Fibroblast of the conjunctiva (primary cell): ENCODE measurements at places on chromosomes 1 and 21.

DNA sequence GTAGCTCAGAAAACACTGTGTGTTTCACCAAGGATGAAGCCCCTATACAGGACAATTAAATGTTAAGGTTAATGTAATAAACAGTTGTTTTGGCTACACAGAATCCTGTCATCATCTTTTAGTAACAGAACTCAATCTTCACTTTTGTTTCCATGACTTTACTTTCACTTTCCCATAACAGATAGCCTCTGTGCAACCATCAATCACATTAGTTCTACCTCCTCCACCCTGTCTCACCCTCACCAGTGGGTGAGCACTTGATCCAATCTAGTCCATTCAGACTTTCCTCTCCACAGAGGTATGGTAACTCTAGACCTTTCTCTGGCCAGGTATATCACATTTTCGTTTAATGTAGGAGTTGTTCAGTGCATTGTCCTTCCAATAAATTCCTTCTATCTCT lies 1018.5 kb downstream of the ADGRL2 start:
- DNase-seq = no peak

- DNase-seq = no peak
Observed at GRCh38 chr1:87518794-87519193, 190.1 kb downstream of the LMO4 start.

GRCh38 chr1:202047977-202048376 lies 37.6 kb downstream of the ELF3 start:
- DNase-seq = no peak

DNA sequence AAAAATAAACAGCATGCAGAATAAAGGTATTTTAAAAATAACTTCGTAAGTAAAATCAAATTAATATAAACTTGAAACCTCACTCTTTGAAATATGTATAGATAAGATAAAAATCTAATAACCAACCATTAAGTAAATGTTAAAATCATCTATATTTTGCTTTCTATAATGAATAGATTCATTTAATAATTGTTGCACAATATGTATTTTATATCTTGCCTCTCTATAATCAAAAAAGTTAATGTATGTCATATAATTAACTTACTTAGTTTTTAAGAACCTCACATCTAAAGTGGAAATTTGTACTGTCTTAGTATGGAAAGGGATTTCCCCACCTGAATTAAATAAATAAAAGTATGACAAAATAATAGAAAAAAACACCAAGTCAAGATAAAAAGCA lies 42.4 kb upstream of the RBM34 start:
- DNase-seq = no peak

- no peak for DNase-seq
Observed at GRCh38 chr1:201408834-201409200, 9.7 kb upstream of the LAD1 start.

DNA sequence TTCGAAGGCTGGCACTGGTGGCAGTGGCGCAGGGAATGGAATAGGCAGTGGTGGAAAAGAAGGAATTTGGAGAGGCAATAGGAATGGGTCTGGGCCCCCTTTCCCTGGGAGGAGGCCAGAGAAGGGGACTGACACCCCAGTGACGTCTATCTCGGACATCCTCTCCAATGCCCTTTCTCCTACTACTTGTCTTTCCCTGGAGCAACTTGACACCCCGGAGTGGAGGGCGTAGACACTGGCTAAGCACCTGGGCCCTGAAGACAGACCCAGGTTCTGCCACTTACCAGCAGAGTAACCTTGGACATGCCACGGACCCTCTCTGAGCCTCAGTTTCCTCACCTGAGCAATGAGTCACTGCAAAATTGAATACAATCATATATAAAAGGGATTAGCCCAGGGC lies 86.8 kb downstream of the CAMK2N1 start:
- no peak for DNase-seq

- no peak for DNase-seq
Observed at GRCh38 chr1:201062511-201063091, 39.1 kb upstream of the KIF21B start.

- DNase-seq = peak; percentile 10
Observed at GRCh38 chr1:242454262-242455051, 70.0 kb downstream of the PLD5 start.

DNA sequence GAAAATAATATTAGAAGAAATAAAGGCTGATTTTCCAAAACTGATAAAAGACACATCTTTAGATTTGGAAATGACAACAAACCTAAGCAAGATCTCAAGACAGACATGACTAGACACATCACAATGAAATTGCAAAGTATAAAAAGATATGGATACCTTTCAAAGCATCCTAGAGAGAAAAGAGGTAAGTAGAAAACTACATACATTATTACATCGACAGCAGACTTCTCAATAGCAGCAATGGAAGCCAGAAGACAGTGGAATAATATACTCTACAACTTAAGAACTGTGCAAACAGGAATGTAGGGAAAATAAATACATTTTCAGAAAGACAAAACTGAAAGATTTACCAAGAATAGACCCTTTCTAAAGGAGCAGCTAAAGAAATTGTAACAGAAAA lies 50.2 kb downstream of the DENND1B start:
- DNase-seq = no peak

DNA sequence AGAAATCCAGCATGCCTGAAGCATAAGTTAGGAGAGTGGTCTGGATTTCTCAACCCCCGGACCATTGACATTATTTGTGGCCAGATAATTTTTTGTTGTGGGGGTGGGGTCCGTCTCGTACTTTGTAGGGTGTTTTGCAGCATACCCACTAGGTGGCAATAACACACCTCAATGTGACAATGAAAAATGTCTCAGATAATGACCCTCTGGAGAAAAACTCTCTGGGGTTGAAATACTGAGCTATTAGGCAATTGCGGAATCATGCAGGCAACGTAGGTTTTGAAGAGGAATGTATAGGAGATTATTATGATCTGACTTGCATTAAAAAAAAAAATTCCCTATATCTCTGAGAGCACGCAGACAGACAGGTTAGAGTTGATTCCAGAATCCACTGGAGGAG lies 25.3 kb upstream of the RRP15 start:
- no peak for DNase-seq

DNA sequence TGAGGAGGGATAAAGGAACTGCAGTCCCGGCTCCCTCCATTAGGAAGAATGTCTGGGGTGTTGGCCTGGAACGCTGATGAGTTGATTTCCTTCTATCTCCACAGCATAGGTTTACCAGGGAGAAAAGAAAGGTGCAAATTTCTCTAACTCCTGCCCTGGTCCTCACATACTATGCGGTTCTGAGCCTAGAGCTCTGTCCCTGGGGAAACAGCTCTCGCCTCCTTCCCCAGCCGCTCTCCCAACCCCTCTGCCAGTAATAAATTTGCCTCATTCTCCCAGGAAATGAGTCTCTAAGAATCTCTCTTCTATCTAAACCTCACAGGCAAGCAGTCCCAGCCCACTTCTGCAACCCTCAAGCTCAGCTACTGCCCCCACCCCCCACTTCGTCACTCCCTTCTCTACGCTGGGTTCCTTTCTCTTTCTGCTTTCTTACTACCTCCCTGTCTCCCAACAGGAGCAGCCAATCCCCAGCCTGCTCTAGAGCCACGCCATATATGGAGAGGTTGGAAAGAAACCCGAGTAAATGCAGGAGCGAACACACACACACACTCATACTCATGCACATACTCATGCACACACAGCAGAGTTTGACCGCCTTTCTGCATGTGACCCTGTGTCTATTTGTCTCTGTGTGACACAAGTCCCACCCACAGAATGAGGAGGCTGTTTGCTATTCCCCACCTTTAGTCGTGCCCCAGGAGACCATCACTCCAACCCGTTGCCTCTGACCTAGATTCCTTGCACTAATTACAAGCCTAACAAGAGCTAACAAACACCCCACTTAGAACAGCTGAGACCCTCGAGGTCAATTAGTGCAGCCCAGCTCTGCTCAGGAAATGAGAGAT lies 13.4 kb downstream of the PLEKHO1 start:
- peak; percentile 97 for DNase-seq

GRCh38 chr1:235423214-235423652 lies 56.0 kb downstream of the TBCE start:
- DNase-seq = no peak

GRCh38 chr1:230079199-230080024 lies 12.4 kb downstream of the GALNT2 start:
- no peak for DNase-seq

GRCh38 chr1:40317394-40318074 lies 448 bp upstream of the COL9A2 start:
- DNase-seq = no peak

GRCh38 chr1:66412704-66413103 lies 121.2 kb upstream of the SGIP1 start:
- no peak for DNase-seq

DNA sequence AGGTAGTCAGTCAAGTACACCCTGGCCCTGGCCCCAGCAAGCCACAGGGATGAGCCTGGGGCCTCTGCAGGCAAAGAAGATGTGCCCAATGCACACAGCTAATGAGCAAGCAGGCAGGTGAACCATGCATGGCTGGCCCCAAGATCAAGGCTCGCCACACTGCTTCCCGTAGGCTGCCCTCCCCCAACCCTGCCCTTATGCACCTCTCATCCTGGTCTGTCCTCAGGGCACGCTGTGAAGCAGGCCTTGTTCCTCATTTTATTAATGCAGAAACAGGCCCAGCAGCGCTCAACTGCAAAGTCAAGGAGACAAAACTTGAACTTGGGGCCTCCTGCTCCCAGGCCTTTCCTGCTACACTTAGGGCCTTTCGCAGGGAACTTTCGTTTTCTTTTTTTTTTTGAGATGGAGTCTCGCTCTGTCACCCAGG lies 35.6 kb upstream of the ID3 start:
- no peak for DNase-seq

GRCh38 chr1:181793831-181794230 lies 267.7 kb downstream of the ZNF648 start:
- no peak for DNase-seq

GRCh38 chr1:38009088-38009840 lies 3.3 kb upstream of the UTP11 start:
- DNase-seq = no peak

DNA sequence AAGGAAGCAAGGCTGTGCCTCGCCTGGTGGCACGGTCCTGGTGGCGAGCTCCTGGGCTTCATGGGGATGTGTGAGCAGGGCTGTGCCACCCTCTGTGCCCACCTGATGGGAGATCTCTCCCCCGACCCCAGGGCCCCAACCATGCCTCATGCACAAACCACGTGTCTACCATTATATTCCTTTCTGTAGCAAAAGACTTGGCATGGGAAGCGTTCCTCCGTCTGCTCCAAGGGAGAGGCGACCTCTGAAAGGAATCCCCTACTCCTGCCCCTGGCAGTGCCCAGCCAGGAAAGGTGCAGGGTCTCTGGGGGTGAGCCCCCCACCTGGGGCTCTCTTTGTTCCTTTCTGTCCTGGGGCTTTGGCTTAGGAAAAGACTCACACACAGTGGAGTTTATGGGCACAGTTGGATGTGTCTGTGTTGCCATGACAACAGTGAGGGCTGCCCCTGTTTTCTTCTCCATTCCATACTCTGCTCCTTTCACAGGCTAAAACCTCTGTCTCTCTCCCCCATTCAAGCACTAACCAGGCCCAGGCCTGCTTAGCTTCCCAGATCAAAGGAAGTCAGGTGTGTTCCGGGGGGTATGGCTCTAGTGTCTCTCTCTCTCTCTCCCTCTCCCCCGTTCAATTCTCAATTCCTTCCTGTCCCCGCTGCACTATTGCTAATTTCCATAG lies 21.4 kb upstream of the LRRN2 start:
- no peak for DNase-seq

DNA sequence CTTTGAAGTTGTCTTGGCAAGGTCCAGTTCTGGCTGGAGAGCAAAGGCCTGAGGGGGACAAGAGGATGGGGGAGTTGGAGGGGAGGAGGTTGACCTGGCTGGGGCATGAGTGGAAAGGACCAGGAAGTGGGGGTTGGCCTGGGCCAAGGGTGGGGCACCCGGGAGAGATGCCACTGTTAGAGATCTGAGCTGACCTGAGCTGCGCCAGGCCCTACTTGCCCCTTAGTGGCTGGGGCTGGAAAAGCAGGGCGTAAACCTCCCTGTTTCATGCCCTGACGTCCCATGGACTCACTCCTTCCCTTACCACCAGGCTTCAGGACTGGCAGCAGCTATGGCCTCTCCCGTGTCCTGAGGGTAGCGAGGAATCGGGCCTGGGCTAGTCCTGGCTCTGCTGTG lies 16.9 kb downstream of the FAAH start:
- no peak for DNase-seq

- no peak for DNase-seq
Observed at GRCh38 chr1:37240897-37241296, 206.6 kb upstream of the GRIK3 start.

DNA sequence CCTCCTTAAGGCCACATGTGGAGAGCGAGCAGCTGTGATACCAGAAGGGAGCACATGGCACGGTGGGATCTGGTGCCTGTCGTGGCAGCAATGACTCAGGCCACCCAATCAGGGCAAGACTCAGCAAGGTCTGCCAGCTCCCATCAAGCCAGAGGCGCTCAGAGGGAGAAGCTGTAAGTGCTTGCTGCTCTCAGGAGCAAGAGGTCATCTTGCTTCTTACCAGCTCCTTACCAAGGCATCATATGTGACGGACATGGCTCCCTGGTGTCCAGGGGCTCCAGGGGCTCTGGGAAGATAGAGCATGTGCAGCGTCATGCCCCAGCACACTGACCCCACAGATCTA lies 72.9 kb downstream of the ITPKB start:
- DNase-seq = no peak

DNA sequence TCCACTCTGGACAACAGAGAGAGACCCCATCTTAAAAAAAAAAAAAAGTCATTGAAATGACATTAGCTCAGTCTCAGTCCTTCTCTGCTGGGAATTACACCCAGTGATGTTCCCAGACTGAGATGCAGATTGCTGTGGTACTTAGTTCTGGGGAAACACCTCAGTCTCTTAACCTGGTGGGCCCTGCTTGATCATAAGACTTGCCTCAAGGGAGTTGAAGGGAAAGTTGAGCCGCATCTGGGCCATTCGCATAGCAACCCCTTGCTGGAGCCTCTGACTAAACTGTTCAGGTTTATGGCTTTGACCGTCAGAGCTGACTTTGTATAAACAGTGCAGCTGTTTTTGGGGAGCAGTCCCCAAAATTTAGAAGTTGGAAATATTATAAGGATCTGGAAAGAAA lies 13.4 kb downstream of the FCRL4 start:
- DNase-seq = no peak

GRCh38 chr1:112707221-112708001 lies 484 bp upstream of the RHOC start:
- DNase-seq = peak; percentile 80

- no peak for DNase-seq
Observed at GRCh38 chr1:153202006-153202405, 1.2 kb upstream of the LELP1 start.

DNA sequence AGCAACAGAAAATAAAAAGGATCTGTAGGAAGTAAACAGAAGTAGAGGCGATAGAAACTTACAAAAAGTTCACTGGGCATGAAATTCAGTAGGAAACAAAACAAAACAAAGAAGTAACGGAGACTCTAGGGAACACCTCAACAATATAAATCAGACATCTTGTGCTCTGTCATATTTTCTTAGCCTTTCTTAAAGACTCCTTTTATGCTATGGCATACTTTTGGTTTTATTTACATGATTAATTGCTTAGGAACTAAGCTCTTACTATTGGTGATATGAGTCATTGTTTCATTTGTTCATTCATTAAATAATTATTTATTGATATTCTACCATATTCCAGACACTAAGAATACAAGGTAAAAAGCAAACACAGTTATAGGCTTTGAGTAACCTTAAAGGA lies 126.6 kb downstream of the KCNT2 start:
- no peak for DNase-seq
